Stimulated activated CD4-positive, alpha-beta T cell treated with anti-CD3 and anti-CD28 coated beads, Interleukin-12 subunit alpha, Interleukin-12 subunit beta, amount 100 ng/mL, for 24 hours (primary cell): ENCODE measurements at places on chromosomes 7 and 10.

GRCh38 chr7:133829336-133829897 is 297.7 kb upstream of the LRGUK start:
- DNase-seq = no peak

DNA sequence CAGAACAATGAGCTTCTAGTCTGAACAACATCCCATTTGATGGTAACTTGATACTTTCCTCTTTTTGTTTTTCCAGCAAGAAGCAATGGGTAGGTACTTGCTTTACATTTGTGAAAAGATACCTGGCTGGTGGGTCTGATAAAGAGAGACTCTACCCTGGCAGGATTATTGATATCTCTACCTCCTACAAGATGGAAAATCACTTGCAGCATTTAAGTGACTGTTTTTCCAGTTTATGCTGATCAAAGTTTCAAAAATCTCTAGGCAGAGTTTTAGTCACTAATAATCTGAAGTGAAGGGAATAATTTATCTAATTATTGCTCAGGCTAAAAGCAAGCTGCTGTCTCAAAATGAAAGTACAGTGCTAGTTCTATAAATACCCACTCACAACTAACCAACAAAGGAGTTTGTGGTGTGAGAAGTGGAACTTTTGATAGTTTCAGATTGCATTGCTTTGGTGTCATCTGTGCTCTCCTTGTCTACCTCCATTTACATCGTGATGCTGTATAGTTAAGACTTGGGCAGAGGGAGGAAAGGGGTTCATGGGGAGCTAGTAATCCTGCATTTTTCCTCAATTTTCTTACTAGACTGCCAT is 86.0 kb upstream of the ANKRD1 start:
- DNase-seq = no peak

- no peak for DNase-seq
Measured at GRCh38 chr10:129792141-129792540, 171.9 kb downstream of the EBF3 start.

- DNase-seq = no peak
Measured at GRCh38 chr10:98427011-98427515, 12.1 kb upstream of the PYROXD2 start.

DNA sequence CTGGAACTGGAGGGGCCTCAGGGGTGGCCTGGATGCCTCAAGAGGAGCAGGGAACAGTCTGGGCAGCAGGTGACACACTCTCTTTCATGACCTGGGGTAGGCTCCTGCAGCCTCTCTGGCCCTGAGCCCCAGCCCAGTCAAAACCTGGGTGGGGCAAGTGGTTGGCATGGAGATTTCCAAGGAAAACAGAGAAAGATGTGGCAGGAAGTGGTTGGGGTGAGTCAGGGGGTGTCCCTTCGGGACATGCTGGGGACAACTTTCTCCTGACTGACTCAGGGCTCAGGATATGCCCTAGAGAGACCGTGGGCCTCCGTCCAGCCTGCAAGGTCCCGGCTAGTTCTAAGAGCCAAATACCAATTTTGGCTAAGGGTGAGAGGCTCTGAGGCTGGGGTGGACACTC is 2.9 kb downstream of the AQP1 start:
- no peak for DNase-seq
